Osteocyte (in vitro differentiated cells): ENCODE measurements at places on chromosomes 13 and 19. TPM values are rescaled to one million over a fixed set of nuclear protein-coding genes. Genes with fewer than 3 reads are reported as not detected.

DNA sequence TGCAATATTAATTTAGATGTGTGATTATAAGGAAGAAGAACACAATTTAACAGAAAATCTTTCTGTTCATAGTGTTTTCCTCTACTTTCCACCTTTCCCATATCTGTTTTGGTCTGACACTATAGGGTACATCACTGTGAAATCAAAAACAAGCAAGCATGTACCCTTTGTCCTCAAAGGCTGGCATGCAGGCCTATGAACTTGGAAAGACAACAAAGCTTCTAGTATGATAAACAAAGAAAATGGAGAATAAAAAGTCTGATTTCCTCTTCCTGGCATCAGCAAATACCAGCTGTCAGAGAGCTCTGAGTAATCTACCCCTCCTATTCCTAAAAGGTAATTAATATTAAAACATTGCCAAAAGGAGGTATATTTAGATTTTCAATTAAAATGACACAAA lies 5.6 kb upstream of the NEK3 start:
- no peak overlapping the region for H3K27ac ChIP-seq
- H3K4me1 ChIP-seq = peaks cover 15% of the 10 kb centered on the region
- no peak overlapping the region for H3K4me3 ChIP-seq

OVOL3 gene
- total RNA-seq = not detected in 2 replicates

DNA sequence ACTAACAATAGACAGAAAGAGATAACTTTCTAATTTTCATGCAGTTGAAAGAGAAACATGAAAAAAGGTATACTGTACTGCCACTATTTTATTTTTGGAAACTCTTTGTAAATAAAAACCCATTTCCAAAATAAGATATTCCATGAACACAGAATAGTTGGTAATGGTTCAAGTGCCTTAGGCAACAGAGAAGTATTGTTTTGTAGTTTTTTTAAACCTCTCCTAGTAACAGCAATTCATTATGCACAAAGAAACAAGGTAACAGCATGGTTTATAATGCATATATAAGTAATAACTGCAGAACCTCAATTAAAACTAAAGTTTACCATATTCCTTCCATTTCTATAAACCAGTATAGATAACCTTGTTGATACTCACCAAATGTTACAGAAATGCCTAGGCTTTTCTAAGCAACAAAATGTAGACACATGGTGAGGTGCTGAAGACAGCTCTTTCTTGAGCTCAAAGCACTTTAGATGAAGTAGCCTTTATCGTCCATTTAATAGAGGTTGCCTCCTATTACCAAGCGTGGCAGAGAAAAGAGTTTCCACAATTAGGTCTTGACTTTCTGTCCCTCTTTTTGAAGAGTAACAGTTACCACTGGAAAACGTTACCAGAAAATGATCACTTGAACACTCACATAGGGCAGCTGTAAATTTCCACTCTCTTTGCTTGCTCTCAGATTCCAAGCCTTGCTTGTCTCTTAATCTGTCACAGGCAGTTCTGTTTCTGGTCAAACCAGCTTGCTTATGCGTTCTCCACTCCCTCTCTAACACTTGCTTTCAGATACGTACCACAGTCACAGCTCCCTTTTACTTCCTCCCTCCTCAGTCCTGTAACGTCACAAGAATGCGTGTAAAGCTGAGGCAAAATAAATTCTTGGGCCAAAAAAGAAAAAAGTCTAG lies 42.9 kb downstream of the CAB39L start:
- DNase-seq = no peak
- peaks cover 5% of the 10 kb centered on the region for H3K4me1 ChIP-seq
- H3K4me3 ChIP-seq = no peak overlapping the region
- peaks cover 13% of the 10 kb centered on the region for H3K36me3 ChIP-seq
- no peaks in the 10 kb centered on the region for H3K27me3 ChIP-seq

DNA sequence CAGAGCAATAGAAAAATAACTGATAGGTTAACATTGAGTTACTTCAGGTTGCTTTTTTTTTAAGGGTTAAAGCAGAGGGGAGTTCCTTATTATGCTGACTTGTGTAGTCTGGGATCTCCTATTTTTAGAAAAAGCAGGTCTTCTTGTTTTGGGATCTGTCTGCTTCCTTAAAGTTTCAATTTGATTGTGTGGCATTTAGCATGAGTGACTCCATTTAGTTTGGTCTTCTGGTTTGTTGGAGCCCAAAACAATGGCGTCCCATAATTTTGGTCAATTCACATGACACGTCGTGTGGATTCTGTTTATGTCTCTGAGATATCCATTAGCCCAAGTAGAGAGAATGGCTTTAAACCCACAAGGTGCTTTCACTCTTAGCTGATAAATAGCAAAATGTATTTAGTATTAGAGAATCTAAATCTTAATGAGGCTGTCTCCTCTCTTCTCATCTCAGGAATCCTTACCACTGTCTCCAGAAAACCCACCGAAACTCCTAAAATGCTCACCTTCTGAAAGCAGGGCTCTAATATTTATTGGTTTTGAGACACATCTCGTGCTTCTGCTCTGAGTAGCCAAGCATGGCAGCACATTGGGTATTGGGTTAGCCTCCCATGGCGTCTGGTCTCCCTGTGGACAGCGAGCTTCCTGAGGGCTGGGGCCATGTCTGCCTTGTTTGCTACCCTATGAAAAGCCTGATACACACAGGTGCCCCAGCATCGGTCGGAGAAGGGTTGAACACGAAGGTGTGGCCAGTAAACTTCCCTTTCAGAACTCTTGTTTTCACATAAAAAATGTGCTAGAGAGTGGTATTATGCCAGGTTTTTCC lies 67.2 kb upstream of the GPR183 start:
- DNase-seq = peak; percentile 59
- H3K36me3 ChIP-seq = peaks cover 43% of the 10 kb centered on the region
- H3K27me3 ChIP-seq = no peaks in the 10 kb centered on the region
- no peak overlapping the region for H3K27ac ChIP-seq

DNA sequence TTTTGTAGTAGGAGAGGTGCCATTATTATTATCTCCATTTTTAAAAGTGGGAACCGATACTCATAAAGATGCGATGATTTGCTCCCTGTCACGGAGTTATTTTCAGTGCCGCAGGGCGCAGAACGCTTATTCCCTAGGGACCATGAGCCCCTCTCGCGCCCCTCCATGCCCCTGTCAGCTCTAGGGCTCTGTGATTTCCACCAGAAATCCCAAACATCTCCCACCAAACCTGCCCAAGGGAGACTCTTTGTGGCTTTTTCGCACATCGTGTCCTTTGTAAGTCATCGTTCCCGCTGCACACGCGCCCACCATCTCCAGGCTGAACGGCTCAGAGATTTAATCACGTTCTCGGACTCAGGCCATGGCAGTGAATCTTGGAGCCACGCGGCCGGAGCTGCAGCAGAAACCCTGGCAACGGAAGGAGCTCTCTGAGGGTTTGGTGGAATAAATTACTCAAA lies 105.1 kb downstream of the DNAJC15 start:
- H3K36me3 ChIP-seq = no peaks in the 10 kb centered on the region
- H3K4me3 ChIP-seq = no peak overlapping the region
- H3K4me1 ChIP-seq = peaks cover 16% of the 10 kb centered on the region

DNA sequence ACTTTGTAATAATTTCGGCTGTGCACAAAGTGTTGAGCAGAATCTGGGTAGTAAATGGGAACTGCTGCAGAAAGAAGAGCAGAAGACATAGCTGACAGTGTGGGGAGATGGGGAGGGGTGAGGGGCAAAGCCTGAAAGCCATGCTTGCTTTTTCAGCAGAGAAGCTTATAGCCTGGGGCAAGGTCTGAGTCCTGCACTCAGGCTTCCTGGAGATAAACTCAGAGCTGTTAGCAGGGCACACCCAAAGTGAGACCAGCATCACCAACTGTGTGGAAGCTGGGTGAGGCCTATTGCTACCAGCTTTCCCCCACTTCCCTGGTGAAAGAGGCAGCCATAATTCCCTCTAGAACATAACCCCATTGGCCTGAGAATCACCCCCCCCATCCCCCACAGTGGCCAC lies 15.6 kb upstream of the LHFPL6 start:
- H3K27ac ChIP-seq = no peak overlapping the region
- H3K4me3 ChIP-seq = no peak overlapping the region
- H3K27me3 ChIP-seq = peaks cover 16% of the 10 kb centered on the region
- peaks cover 5% of the 10 kb centered on the region for H3K4me1 ChIP-seq
- no peaks in the 10 kb centered on the region for H3K36me3 ChIP-seq
